Activated T-cell treated with anti-CD3 and anti-CD28 coated beads, Interleukin-2, amount 50 U/mL, for 24 hours (primary cell): ENCODE measurements at places on chromosomes 1 and 21.

- H3K27me3 ChIP-seq = no peaks in the 10 kb centered on the region
- no peak for DNase-seq
These were observed 13.5 kb downstream of the DNAJC16 start for GRCh38 chr1:15540186-15540585.

DNA sequence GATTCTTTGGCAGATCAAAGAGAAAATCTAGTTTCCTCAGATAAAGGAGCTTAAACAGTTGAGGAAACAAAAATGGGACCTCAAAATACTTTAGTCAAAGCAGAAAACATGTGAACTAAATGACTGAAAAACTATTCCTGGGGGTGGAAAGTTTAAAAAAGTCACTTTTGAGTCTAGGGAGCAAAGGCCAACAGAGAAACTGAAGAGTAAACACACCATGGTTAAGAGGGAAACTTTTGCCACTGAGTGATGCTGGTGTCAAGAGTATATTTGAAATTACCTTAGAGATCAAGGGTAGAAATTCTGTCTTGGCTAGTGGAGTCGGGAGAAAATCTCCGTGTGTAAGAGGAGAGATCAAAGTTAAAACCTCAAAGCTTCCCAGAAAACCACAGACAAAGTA, 501.2 kb upstream of the ADGRL4 start:
- no peaks in the 10 kb centered on the region for H3K27me3 ChIP-seq
- DNase-seq = no peak
- no peaks in the 10 kb centered on the region for H3K4me1 ChIP-seq
- H3K4me3 ChIP-seq = no peak overlapping the region

DNA sequence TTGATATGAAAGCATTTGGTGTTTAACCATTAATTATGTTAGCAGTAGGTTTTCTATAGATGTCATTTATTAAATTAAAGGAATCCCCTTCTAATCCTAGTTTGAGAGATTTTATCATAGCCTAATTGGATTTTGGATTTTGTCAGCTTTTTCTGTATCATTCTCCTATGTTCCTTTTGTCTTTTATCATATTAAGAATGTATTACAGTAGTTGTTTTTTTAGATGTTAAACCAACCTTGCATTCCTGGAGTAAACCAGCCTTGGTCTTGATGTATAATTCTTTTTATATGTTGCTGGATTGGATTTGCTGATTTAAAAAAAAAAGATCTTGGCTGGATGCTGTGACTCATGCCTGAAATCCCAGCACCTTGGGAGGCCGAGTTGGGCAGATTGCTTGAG, 5.6 kb downstream of the SETDB1 start:
- peaks cover 30% of the 10 kb centered on the region for H3K4me1 ChIP-seq
- H3K4me3 ChIP-seq = no peak overlapping the region
- H3K27me3 ChIP-seq = no peaks in the 10 kb centered on the region
- DNase-seq = no peak

GRCh38 chr1:206430031-206430983, 40.0 kb upstream of the IKBKE start:
- H3K4me3 ChIP-seq = no peak overlapping the region
- no peaks in the 10 kb centered on the region for H3K27me3 ChIP-seq
- DNase-seq = no peak

DNA sequence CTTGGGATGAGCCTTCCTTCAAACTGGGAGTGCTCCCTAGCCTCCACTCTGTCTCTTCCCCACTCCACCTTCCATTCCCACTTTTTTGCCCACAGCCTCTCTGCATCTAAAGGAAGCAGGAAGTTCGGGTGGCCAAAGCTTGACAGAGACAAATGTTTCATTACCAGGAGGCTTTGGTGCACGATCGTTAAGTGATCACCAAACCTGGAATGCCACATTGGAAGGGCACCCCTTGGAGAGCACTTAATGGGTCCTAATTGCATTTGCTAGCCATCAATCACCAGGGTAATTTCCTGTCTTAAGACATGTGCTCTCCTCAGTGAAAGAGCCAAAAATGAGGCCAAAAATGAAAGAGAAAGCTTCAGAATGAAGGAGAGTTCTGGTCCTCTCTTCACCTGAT, 206.5 kb downstream of the TNR start:
- H3K4me3 ChIP-seq = no peak overlapping the region
- H3K36me3 ChIP-seq = no peaks in the 10 kb centered on the region

GRCh38 chr1:116167625-116168276, 56.6 kb downstream of the MAB21L3 start:
- H3K4me3 ChIP-seq = peak overlapping the region; percentile 75
- peak overlapping the region; percentile 76 for H3K27ac ChIP-seq
- peaks cover 16% of the 10 kb centered on the region for H3K4me1 ChIP-seq
- H3K36me3 ChIP-seq = no peaks in the 10 kb centered on the region
- DNase-seq = no peak
- H3K27me3 ChIP-seq = no peaks in the 10 kb centered on the region
